ENCODE measurements at places on chromosomes 1 and 21. TPM values are rescaled to one million over a fixed set of nuclear protein-coding genes. Genes with fewer than 3 reads are reported as not detected.

Gene ZFP69B
- polyA plus RNA-seq = 0.85 TPM

Gene L1TD1
- polyA plus RNA-seq = 0.05 TPM

Gene OR2T11
- 0.04 TPM for polyA plus RNA-seq

Gene HAO2
- not detected for polyA plus RNA-seq

Gene CRP
- 33.6 TPM for polyA plus RNA-seq

Gene CR1L
- polyA plus RNA-seq = not detected

Gene DLGAP3
- polyA plus RNA-seq = 1.3 TPM

Gene GJA4
- 1.7 TPM for polyA plus RNA-seq

Gene ADAMTSL4
- polyA plus RNA-seq = 3.5 TPM

Gene FCRL5
- 0.02 TPM for polyA plus RNA-seq

Gene ZSWIM5
- polyA plus RNA-seq = 0.76 TPM

Gene KCNT2
- 0.63 TPM for polyA plus RNA-seq

Gene RSPH1
- 5.0 TPM for polyA plus RNA-seq

Gene S100A9
- 79.6 TPM for polyA plus RNA-seq

Gene CIART
- polyA plus RNA-seq = 5.6 TPM

Gene CD1C
- polyA plus RNA-seq = 0.12 TPM

Gene CD160
- not detected for polyA plus RNA-seq

Gene RNU1-3
- polyA plus RNA-seq = not detected

Gene NCDN
- polyA plus RNA-seq = 11.0 TPM

Gene ANKRD34A
- polyA plus RNA-seq = 0.38 TPM

Gene CFAP107
- not detected for polyA plus RNA-seq

Gene RASSF5
- 22.3 TPM for polyA plus RNA-seq

Gene ANKRD35
- 0.59 TPM for polyA plus RNA-seq

Gene FCAMR
- polyA plus RNA-seq = not detected

Gene RGS7
- polyA plus RNA-seq = 4.2 TPM

Gene AQP10
- polyA plus RNA-seq = not detected

Gene GBP7
- not detected for polyA plus RNA-seq

Gene CYP4A22
- polyA plus RNA-seq = 0.11 TPM

Gene PERM1
- 0.35 TPM for polyA plus RNA-seq

Gene PSMB4
- polyA plus RNA-seq = 172 TPM

Gene TP73
- 0.11 TPM for polyA plus RNA-seq

Gene NR0B2
- polyA plus RNA-seq = 37.5 TPM

Gene KCNQ4
- 4.1 TPM for polyA plus RNA-seq
